Activated CD4-positive, CD25-positive, alpha-beta regulatory T cell treated with anti-CD3 and anti-CD28 coated beads, Interleukin-2, amount 50 U/mL, for 72 hours (primary cell): ENCODE measurements at places on chromosomes 4 and X.

DNA sequence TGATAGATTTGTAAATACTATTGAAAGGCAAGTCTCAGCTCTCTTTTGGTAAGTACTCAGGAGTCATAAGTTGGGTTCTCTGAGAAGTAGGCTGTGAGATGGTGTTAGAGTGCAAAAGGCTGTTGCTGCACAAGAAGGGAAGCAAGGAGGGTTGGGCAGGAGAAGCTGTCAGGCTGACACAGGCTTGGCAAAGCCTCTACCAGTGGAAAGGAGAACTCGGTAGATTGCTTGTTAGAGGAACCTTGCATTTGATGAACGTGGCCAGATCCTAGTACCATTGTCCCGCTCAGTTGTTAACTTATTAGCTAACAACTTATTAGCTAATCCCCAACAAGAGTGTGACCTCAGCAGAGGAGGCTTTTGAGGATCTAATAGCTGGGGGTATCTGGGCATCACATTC lies 449.3 kb upstream of the BOD1L1 start:
- no peak for DNase-seq

DNA sequence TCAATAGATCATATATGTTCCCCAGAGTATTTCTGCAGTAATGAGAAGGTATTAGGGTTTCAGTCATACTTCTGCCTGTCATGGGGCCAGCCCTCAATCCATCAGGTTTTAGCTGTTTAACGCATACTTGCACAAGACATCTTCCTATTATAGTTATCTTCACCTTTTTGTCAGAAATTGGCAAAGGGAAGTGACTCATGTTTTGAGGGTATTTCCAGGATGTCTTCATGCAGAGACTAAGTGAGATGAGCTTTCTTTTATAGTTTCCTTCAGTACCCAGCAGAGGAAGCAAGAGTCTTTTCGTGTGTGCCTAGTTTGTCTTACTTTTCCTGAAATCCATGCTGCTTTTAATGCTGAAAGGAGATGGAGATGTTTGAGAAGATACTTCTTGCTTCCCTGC lies 9.5 kb downstream of the CSTF2 start:
- no peak for DNase-seq

DNA sequence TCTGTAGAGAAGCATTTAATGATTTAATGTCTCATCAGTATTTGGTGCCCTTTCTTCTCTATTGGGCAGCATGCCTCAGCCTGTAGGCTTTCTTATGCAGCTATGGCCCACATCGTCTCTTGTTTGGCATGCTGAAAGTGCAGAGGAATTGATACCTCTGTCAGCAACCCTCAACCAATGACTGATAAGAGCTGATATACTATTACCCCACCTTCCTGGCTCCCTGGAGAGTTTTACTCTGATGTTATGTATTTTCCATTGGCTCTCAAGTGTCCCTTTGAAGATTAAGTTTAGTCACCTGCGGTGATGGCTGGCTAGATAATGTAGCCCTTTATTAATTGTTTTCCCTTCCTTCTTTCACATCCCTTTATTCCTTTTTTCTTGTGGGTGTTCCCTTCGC lies 41.2 kb upstream of the PDHA2 start:
- no peak for DNase-seq

DNA sequence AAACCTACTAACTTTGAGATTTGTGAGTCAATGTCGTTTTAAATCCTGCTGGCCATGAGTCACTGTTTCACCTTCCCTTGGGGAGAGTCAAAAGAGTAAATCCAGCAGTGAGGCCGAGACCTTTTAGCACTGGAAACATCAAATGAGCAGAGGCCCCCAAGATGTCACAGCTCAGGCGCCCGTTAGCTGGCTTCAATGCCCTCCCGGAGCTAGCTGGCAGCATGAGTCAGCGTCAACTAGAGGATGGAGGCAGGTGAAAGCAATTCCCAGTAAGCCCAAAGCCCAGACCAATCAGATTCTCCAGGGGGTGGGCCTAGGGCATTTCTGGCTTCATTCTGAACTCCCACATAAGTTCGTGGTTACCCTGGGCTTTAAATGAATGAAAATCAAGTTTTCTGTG lies 170.9 kb downstream of the CLCN4 start:
- no peak for DNase-seq

DNA sequence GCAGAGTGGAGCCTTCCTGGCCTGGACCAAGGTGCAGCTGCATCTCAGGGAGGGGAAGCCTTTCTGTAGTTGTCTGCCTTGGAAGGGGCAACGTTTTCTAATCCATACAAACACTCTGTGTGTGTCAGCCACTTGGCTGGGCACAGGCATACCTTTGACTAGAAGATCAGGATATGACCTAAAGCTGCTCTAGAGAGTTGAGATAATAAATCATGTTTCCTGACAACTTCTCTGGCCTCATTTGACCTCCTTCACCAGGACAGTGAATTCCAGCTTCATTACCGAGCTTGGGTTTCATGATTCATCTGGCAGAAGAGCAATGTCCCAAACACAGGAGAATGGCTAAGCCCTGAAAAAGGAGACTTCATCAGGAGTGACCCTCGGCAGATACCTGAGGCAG lies 89.6 kb upstream of the KIT start:
- DNase-seq = no peak

- DNase-seq = no peak
Observed at GRCh38 chr4:7156328-7156727, 36.0 kb upstream of the SORCS2 start.

DNA sequence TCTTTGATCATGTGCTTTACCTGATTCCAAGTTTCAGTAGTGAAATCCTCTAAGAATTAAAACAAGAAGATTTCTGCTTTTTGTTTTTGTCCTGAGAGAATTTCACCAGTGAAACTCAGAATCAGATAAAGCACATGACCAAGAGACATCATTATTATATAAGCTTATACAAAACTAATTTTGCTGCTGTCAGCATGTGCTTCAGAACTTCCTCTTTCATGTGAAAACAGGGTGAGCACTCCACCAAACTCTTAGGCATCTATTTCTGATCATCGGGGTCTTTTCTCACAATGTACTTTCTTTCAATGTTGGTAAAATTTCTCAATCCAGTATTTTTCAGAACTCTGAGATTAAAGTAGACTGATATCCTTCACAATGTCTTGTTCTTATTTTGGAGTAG lies 152.1 kb downstream of the SLC39A8 start:
- DNase-seq = no peak

DNA sequence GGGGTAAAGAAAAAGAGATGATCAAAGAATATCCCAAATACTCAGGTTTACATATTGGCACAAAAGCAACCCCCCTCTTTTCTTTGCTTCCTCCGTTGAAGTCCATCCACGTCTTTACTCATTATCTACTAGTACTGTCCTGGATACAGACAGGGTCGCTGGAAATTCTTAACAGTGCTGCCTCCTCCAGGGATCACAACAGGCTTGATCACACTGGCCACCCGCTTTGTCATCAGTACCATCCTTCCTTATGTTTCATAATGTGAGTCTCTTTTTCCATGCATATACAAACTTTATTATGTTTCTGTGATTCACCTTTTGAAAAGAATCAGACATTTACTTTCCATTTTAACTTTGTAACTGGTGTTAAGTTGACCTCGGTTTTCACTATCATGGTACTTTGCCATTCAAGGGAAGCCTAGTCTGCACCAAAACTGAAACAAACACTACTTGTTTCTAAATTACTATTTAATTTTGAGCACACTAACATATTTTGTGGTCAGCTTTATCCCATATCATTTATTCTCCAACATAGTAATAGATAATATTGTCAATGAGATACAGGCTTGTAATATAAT lies 387.5 kb upstream of the PPP1R2C start:
- DNase-seq = no peak
